RPMI7951 (cell line): ENCODE measurements at places on chromosomes 6 and 20. TPM values are rescaled to one million over a fixed set of nuclear protein-coding genes. Genes with fewer than 3 reads are reported as not detected.

GRCh38 chr20:50282592-50283241 lies 92.1 kb downstream of the CEBPB start:
- DNase-seq: no peak

DNA sequence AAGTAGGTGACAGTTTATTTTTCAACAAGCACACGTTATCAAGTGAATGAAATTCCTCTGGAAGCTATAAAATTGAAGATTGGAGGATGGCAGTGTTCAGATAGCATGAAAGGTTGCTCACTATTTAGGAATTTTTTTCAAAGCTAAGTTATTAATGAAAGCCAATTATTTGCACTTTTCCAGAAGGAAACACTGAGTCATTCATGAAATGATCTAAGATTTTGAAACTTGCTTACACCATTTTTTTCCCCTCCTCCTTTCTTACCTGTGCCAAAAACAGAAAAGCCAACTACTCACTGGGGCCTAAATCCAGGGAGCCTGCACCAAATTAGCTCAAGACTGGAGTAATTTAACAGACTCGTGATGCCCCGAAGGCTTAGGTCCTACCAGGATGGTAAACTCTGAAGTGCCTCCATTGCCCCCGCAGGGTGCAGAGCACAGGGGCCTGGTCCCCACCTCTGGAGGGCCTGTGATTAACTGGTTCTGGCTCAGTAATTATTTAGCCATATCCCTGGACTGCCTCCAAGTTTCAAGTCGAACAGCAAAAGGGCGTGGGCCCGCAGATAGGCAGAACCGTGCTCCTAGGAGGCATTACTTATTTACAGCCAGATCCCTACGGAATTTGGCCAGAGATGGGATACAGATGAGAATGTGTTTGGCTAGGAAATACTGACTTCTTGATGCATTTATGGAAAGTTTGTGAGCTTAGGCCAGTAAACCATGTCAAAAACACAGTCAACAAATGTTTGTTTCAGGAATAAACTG lies 28.0 kb upstream of the ZNF217 start:
- peak; percentile 87 for DNase-seq

GRCh38 chr20:58056921-58057686 lies 171.3 kb downstream of the ANKRD60 start:
- no peak for DNase-seq

- DNase-seq: peak; percentile 96
Measured at GRCh38 chr6:131949909-131950766, 1.0 kb downstream of the CCN2 start.

DNA sequence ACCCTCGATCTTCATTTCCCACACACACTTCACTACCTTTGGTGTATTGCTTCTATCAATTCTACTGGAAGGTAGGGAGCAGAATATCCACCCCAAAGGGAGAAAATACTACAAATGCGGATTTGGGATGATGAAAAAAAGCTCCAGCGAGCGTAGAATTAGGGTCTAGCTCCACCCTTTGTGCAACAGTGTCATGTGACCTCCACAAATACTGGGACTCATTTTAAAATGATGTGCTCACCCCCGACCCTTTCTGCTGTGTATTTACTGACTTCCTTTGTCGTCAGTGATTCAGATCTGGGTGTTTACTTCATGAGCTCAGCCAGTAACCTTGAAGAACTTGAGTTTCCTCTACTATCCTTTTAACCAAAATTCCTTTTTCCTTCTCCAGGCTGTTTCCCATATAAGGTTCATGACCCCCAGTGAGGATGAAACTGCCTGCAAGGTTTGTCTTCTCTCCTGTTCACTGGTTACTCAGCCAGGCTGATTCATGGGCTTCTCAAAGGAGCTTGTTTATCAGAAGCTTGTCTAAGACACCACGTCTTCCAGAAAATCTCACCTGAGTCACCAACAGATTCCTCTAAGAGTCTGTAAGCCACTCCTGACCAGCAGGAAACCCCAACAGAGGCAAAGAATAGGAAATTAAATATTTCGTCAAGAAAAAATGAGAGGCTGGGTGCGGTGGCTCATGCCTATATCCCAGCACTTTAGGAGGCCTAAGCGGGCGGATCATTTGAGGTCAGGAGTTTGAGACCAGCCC lies 39.6 kb upstream of the PAX1 start:
- no peak for DNase-seq

DNA sequence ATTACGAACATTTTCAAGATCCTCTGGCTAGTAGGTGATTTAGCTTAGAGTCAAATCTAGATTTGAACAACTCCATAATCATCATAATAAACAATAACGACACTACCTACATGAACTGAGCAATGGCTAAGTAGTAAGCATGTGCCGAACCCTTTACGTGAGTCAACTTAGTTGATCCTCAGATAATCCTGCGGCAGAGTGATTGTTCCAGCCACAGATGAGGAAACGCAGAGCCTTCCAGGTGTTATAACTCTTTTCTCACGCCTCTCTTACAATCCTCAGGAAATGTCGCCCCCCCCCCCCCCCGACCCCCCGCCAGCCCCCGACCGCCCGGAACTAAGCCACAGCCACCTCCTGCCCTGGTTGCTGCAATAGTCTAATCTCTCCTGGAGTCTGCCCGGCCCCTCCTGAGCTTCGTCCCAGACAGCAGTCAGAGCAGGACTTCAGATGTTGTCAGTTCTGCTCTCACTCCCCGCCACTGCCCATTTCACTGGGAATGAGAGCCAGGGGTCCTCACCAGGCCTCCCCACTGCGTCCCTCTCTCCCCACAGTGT lies 141.5 kb upstream of the AGPAT4 start:
- DNase-seq: no peak

- DNase-seq: peak; percentile 73
Measured at GRCh38 chr6:148455225-148455624, 112.6 kb downstream of the SASH1 start.

DNA sequence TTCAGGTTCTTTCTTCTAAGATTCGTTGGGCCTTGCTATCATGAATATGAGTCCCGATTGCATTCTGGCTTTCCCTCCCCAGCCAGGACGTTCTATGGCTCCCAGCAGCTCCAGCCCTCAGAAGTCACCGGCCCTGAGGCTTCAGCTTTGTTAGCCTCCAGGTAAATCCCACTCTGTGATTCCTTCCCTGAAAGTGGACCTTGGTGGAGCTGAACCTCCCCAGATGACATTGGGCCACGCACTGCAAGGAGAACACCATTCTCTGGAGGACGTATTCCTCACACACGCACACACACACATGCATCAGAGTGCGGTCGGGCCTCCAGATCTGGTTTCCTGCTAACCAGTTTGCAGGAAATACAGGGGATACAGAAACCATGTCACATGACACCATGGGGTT lies 487.3 kb upstream of the CDH4 start:
- DNase-seq: no peak

DNA sequence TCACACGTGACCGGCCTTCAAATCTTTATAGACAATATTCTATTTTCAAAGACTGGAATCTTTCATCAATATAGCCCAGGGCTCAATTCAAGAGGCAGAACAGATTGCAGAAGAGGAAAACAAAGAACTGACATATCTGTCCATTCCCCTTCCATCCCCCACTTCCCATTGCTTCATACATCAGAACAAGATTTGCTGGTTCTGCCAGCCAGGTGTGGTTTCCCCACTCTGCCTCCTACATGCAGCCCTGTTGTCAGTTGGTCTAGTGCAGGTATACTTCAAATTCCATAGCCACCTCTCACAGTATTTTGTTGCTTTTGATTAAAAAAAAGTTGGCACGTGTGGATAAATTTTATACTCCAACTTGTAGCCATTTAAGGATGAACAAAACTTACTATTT lies 174.9 kb downstream of the CD109 start:
- no peak for DNase-seq

- DNase-seq: no peak
Measured at GRCh38 chr20:41242807-41243206, 74.7 kb downstream of the ZHX3 start.

GRCh38 chr6:52976591-52977035 lies 18.5 kb downstream of the GSTA4 start:
- DNase-seq: no peak

Gene RPN2
- 527 and 744 TPM in 2 replicates for total RNA-seq

Gene DDO
- total RNA-seq: 5.5 and 6.0 TPM in 2 replicates
